8988T (cell line): ENCODE measurements at places on chromosomes 6 and 20.
A peak's percentile ranks its signal among the peaks of the same experiment; 100 is the strongest.

- DNase-seq = no peak
These were observed 28.3 kb downstream of the NSFL1C start for GRCh38 chr20:1438361-1438760.

GRCh38 chr6:110859335-110859792 lies 15.2 kb upstream of the AMD1 start:
- DNase-seq = no peak

DNA sequence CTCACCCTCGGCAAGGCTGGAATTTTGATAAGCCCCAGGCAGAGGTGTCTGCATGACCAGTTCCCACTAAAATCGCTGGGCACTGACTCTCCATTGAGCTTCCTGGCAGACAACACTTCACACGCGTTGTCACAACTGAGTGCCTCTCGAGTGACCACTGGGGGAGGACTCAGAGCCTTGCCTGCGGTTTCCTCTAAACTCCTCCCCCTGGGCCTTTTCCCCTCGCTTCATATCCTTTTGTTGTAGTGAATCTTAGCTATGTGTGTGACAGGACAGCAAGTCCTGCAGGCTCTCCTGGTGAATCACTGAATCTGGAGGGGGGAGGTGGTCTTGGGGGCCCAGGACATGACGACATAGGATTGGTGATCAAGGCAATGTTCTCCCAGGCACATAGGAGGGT lies 670.8 kb downstream of the PRKN start:
- no peak for DNase-seq

- no peak for DNase-seq
These were observed 100.8 kb upstream of the CITED2 start for GRCh38 chr6:139475241-139475640.

- DNase-seq = no peak
These were observed 264.8 kb downstream of the LRFN2 start for GRCh38 chr6:40322336-40322735.

- DNase-seq = no peak
These were observed 235.4 kb downstream of the CDKAL1 start for GRCh38 chr6:20769631-20770030.

- peak; percentile 18 for DNase-seq
These were observed 27.8 kb downstream of the RNF8 start for GRCh38 chr6:37381579-37381978.

DNA sequence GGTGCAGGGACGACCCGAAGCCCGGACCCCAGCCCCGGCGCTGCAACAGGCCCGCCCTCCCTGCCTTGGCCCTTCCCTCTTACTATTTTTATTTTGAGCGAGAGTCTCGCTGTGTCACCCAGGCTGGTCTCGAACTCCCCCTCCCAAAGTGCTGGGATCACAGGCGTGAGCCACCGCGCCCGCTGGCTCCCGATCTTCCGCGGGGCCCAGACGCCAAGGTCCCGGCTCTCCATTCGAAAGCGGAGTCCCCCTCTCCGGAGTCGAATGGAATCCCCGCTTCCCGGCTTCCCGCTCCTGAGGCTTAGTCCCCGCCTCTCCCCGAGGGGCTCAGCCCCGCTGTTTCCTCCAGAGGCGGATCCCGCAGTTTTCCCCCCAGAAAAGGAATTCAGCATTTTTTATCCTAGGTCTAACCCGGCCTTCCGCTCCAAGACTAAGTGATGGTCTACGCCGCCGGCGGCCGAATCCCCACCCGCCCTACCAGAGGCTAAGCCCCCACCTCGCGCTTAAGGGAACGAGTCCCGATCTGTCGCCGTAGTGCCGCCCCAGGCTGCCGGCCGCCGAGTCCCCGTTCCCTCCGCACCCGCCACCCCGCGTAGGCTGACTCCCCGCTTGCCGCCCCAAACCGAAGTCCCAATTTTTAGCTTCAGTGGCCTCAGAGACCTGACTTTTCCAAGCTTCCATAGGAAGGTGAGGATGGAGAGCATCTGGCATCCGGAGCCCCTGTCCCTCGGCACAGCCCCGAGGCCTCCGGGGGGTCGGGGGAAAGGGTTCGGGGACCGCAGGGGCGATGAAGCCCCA lies 11.5 kb upstream of the TMC2 start:
- peak; percentile 65 for DNase-seq

- DNase-seq = no peak
These were observed 920.3 kb downstream of the EYS start for GRCh38 chr6:64786736-64787135.

- DNase-seq = no peak
These were observed 40.3 kb upstream of the AHI1 start for GRCh38 chr6:135537741-135538301.

- no peak for DNase-seq
These were observed 67.5 kb upstream of the COL21A1 start for GRCh38 chr6:56314683-56315523.

DNA sequence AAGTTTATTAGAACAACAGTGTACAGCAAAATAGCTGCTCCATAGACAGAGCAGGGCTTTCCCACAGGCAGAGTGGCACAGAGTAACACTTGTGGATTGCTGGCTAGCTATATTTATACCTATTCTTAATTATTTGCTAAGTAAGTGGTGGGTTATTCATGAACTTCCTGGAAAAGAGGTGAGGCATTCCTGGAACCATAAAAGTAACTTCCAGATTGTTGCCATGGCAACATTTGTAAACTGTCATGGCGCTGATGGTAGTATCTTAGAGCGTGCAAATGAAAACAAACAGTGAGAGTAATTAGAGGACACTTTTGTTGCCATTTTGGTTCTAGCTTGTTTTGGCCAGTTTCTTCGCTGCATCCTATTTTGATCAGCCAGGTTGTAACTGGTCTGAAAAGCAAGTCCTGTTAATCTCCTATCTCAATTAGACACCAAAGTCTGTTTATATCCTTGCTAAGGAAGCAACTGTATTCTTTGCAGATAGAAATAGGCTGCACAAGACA lies 23.9 kb downstream of the DEFB114 start:
- DNase-seq = no peak

GRCh38 chr6:75296811-75297779 lies 12.5 kb upstream of the TMEM30A start:
- no peak for DNase-seq

DNA sequence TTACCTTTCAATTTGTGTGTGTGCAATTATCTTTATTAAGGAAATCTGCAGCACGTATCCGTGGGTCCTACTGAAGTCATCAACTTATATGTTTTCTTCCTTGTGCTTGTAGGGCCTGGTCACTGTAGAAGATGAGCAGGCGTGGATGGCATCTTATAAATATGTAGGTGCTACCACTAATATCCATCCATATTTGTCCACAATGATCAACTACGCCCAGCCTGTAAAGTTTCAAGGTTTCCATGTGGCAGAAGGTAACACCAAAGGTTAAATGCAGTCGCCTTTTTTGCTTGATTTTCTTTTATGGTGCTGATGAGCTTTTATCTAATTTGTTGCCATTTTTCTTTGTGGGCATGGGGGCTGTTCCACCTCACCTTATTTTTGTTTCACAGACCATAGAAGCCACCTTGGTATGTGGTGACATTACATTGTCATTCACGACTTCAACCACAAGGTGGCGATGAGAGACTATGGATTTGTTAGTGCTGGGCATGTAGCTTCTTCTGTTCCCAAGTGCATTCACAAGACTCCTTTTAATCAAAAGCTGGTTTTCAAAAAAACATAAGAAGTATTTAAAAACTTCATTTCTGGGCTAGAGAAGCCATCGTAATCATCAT lies 106.5 kb upstream of the LAMP5 start:
- peak; percentile 26 for DNase-seq

DNA sequence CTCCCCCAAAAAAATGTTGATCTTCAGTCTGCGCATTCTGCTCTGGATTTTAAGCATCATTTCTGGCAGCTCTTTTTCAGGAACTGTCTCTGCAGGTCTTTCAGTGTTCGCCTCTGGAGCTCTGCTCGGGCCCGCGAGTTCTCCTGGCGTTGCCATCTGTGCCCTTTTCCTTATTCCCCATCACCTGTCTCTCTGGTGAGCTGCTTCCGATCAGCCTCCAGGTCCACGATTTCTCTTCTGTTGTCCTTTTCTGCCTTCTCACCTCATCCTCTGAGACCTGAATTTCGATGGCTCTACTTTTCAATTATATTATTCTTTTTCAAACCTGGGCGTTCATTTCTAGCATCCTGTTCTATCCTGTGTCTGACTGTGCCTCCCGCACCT lies 590 bp upstream of the MAP1LC3A start:
- DNase-seq = no peak

DNA sequence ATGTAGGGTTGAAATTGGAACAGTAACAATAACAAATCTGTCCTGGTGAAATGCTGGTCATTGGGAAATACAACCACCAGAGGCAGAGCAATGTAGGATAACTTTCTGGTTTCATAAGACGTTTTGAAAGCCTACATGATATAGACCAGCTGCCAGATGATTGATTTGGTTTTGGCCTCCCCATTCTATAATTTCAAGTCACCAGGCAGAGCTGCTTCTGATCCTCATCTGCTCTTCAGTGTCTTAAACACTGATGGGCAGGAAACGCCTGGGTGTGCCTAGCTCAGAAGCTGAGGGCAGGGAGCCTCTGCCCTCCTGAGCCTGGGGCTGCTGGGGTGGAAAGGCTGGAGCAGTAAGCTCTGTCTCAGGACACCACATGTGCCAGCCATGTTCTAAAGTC lies 24.5 kb downstream of the DHX35 start:
- no peak for DNase-seq

DNA sequence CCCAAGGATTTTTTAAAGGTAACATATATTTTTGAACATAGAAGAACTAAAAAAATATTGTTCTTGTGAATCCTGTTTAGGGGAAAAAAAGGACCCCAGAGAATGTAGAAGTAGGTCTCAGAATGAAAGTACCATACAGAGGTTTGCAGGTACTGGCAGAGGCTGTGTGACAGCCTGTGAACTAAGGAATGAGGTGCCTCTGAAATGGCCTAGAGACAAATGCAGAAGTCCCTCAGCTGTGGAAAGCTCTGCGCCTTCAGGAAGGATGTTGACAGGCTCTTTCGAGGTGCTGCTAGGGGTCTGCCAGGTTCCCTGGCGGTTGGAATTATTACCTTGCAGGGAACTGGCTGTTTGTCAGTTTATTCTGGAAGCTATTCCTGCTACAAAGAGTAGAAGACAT lies 8.6 kb upstream of the TUBB2B start:
- no peak for DNase-seq
